ENCODE measurements at places on chromosomes 5 and 9.

DNA sequence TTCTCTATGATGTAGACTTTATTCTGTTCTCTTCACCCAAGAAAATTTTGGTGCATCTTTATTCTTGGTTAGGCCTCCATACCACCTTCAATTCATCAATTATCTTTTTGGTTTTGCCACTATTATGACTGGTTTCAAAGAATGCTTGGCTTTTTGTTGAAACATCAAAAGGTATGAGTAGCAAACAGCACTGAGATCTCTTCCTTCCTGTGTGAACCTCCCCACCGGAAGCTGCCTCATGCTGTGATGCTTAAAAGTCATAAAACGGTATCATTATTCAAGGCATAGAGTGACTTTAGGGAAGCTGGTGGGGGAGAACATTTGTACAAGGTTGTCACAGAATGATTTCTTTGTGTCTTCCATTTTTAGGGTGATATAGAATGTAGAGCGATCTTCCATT is 70.6 kb downstream of the IQGAP2 start:
- no peak for DNase-seq

DNA sequence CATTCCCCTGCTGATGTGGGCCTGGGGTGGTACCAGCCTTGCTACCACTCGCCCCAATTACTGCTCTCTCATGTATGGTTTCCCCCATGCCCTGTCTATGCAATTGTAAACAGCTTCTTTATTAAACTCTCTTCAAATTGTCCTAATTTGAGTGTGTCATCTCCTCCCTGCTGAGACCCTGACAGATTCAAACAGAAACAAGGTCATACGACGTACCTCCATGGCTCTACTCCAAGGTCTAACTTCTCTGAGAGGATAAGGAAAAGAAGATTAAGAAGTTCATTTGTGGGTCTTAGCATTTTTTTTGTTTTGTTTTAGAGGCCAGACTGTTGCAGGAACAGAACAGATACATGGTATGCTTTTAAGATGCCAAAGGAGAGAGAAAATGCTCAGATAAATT is 38.0 kb downstream of the ABITRAM start:
- no peak for DNase-seq

DNA sequence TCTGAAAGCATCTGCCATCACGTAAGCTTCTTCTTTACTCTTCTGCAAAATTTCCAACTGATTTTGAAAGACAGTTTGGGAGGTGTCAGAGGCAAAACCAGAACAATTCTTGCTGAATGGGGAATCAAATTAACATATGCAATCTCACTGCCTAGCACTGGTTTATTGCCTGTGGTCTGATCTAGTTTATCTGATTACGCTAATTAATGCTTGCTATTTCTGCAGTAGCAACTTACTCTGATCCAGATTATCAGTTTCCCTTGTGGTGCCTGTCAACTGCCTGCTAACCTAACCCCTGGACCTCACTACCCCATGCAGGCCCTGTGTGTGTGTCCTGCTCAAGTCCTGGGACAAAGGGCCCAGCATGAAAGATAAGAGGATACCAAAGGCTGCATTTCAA is 40.3 kb downstream of the CCDC125 start:
- DNase-seq, result no peak

GRCh38 chr9:86303316-86303975 is 21.1 kb upstream of the ISCA1 start:
- no peak for DNase-seq

GRCh38 chr5:163489055-163489744 is 16.2 kb upstream of the MAT2B start:
- DNase-seq, result no peak

GRCh38 chr5:61771808-61772207 is 439.8 kb downstream of the ZSWIM6 start:
- DNase-seq, result no peak

DNA sequence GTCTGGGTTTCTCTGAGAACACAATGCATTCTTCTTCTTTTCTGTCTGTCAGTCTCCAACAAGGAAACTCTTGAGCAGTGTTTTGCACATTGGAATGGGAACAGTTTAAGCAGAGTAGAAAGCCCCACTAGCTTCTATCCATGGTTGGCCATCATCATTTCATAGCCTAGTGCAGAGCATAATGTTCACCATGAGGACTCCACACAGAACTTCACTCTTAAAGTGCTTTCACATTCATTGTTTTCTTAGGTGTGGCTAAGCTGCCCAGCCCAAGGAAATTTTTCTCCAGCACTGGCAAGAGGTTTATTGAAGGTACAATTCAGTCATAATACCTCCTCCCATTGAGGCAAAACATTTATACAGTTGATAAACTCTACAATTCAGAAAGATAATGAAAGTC is 503.0 kb upstream of the CD180 start:
- no peak for DNase-seq

GRCh38 chr5:153135411-153135810 is 355.1 kb upstream of the GRIA1 start:
- DNase-seq, result no peak

GRCh38 chr5:174720612-174721529 is 3.5 kb upstream of the MSX2 start:
- no peak for DNase-seq

DNA sequence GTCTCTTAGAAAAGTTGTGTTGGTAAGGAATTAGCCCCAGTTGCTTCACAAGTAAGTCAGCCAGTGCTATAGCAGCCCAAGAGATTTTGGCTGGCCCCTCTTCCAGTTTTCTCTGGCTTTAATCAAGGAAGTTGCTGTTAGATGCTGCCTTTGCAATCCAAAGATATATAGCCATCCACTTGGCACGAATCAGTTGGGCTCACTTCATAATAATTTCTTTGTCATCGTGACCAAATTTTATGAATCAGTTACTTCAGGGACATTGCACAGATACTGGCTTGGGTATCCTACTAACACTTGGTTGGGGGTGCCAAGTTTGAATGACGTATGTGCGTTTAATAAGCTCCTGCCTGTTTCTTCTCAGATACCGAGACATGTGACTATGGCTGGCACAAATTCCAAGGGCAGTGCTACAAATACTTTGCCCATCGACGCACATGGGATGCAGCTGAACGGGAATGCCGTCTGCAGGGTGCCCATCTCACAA is 81.5 kb downstream of the VCAN start:
- no peak for DNase-seq

DNA sequence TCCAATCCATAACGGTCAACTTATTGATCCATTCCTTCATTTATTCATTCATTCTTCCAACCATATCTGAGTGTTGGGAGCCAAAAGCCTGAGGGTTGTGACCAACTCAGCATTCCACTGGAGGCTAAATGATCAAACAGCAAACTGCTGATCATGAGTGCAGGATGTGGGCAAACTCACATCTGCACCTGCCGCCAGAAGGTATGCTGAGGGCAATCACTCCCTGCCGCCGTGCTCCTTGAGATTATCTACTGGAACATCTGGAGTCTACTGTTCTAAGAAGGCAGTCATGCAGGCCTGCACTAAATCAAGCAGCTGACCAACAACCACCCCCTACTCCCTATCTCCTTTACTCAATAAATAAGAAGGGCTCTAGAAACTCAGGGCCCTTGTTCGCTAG is 184.0 kb downstream of the TTLL11 start:
- no peak for DNase-seq

DNA sequence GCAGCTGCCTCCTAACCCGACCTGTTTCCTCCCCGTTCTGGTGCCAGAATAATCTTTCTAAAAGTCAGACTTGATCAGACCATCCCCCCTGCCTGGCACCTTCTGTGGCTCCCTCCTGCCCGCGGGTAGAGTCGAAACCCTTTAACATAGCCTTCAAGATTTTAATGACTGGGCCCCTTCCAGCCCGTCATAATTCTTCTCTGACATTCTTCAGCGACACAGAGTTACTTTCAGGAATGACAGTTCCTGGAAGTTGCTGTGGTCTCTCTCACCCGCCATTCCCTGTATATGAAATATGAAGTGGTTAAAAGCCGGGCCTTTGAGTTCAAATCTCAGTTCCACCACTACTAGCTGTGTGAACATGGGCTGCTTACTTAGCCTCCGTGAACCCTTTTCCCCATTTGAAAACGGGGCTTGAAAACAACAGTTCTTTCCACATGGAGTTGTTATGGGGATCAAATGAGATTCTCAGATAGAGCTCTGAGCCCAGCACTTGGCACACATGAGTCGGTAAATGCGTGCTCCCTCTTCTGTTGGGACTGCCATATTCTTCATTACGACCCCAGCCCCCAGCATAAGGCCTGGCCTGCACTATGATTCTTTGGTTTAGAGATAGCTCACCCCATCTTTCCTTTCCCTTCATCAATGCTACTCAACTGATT is 737 bp downstream of the NANS start:
- DNase-seq, result no peak

DNA sequence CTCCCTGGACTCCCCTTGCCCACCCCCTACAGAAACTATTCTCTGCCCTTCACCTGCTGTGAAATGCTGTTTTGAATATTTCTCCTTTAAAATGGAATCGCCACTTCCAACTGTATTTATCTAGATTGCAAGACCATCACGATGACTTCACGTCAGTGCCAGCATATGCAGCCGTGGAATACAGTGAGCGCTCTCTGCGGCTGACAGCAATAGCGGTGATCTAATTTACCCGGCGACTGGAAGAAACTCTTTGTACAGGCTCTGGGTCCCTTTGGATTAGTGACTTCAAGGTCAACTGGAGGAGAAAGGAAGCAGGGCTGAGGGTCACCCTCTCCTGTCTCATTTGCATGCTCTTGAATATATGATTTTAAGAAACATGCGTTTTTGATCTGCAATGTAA is 192.0 kb downstream of the IRX1 start:
- DNase-seq, result no peak

- DNase-seq, result no peak
Measured at GRCh38 chr5:50709471-50709870, 43.0 kb downstream of the PARP8 start.

DNA sequence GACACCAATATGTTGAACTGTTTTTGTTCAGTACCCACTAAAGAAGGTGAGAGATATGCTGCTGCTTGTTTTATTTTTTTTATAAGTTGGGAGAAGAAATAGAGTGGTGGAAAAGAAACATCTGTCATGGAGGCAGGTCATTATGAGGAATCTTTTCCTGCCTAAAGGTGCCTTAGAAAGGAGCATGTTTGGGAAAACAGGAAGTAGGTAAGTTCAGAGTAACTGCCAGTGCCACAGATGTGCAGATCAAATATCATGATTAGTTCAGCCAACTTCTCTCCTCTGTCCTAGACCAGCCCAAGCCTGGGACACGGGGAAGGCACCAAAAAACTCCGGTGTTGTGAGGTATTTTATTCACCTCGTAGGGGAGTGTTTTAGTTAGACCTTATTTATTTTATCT is 144.2 kb downstream of the MAN2A1 start:
- DNase-seq, result no peak

DNA sequence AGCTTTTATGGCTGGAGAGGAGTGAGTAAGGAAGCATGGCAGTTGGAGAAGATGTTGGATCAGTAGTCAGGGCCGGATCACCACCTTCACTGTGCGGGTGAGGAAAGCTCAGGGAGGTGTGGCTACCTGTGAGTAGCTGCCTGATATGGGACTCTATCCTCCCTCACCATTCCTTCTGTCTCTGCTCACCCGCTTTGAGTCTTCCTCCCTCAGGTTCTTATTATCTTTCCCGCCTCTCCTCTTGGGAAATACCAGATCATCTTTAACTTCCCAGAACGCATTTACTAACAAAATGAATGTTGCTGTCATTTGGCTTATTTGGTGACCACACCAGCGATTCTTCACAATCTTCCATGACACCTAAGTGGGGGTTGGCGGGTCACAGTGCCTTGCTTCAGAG is 140.7 kb upstream of the GPR151 start:
- DNase-seq, result no peak

GRCh38 chr5:142816531-142817430 is 46.6 kb downstream of the ARHGAP26 start:
- DNase-seq, result peak; percentile 54

- DNase-seq, result no peak
Measured at GRCh38 chr5:72202331-72202825, 95.1 kb downstream of the MAP1B start.

DNA sequence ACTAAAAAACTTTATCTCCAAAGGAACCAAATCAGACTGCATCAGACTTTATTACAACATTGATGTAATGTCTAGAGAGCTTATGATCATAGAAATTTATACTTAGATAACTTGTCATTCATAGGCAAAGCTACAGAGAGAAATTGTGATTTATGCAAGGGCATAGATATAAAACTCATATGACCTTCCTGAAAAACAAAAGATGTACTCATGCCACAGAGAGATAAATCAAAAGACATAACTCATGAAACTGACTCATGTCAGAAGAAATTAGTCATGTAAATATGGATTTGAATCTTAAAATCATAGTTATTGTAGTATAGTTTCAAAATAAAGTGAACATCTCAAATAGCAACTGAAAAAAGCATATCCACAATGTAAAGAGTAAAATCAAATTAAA is 186.2 kb downstream of the GABBR2 start:
- no peak for DNase-seq

DNA sequence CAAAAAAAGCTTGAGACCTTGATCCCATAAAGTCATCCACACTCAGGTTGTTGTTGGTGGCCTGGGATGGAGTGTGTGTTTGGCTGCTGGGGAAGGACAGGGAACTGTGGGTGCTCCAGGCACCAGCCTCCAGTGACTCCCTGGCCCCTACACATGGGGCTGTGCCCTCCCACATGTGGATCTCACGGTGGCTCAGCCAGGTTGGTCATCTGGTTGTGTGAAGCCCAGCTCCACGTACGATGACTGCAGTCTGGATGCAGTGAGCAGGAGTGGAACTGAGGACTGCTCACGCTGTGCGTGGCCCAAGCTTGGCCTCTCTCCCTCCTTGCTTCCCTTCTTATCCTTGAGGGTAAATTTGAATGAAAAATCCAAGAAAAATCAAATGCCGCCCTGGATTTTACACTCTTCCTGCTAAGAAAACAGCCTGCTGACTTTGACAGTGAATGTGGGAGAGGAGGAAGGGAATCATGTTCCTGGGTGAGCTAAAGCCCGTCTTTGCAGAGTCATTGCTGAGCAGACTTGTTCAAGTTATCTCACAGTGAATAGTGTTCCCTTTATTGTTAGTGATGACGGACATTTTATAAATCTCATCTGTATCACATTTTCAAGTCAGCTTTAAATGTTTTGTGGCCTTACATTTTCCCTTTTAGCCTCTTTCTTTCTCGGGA is 65.1 kb upstream of the CACNA1B start:
- DNase-seq, result no peak

- DNase-seq, result no peak
Measured at GRCh38 chr9:104784098-104784497, 20.2 kb downstream of the NIPSNAP3B start.

DNA sequence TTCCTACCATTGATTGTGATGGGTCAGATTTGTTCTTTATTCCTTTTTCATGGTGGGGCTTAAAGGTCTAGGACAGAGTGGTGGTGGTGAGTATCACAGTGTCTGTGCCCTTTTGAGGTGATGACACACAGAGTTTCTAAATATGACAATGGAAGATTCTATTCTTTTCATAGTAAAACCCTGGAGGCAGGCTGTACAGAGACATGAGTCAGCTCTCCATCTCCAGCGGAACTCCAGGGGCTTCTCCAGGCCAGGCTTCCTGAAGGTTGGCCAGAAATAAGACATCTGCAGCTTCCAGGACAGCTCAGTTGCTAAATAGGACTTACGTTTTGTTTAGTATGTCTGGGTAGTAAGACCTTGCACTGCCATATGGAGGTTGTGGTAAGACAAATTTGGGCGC is 229.5 kb downstream of the CD180 start:
- DNase-seq, result no peak

Measured in NCI-H345 (cell line).